A549 treated with DMSO at 1 μM for 4 hours (cell line): ENCODE measurements at places on chromosomes 4 and X. TPM values are rescaled to one million over a fixed set of nuclear protein-coding genes. Genes with fewer than 3 reads are reported as not detected.

JAKMIP1 gene
- 0.03 TPM in 1 of 5 replicates, not detected in the others for total RNA-seq

PRRG1 gene
- 6.6 to 9.3 TPM (median 7.4 TPM) in 5 replicates for total RNA-seq

POU3F4 gene
- not detected in 5 replicates for total RNA-seq

ZFYVE28 gene
- 1.3 to 2.7 TPM (median 2.4 TPM) in 5 replicates for total RNA-seq

EFHC2 gene
- total RNA-seq: 0.18 to 0.26 TPM (median 0.23 TPM) in 5 replicates

EVC2 gene
- 1.5 to 2.8 TPM (median 2.6 TPM) in 5 replicates for total RNA-seq

CTAG2 gene
- total RNA-seq: not detected in 5 replicates

KCNE5 gene
- total RNA-seq: 0.13 to 0.24 TPM (median 0.15 TPM) in 4 of 5 replicates, not detected in the other

VCX2 gene
- not detected in 5 replicates for total RNA-seq

AFP gene
- total RNA-seq: 1.7 to 2.6 TPM (median 1.9 TPM) in 5 replicates

RADX gene
- 0.03 to 0.07 TPM (median 0.05 TPM) in 4 of 5 replicates, not detected in the other for total RNA-seq

ALPK1 gene
- 1.6 to 2.8 TPM (median 2.2 TPM) in 5 replicates for total RNA-seq

FGD1 gene
- 5.8 to 9.9 TPM (median 7.7 TPM) in 5 replicates for total RNA-seq

DGAT2L6 gene
- not detected in 5 replicates for total RNA-seq

NAT8L gene
- total RNA-seq: 11.9 to 15.4 TPM (median 13.8 TPM) in 5 replicates

USP9X gene
- 27.4 to 38.5 TPM (median 33.4 TPM) in 5 replicates for total RNA-seq

SSX4B gene
- not detected in 5 replicates for total RNA-seq

TRPC3 gene
- 0.04 to 0.07 TPM in 2 of 5 replicates, not detected in the others for total RNA-seq

UNC5C gene
- total RNA-seq: 0.01 to 0.02 TPM in 2 of 5 replicates, not detected in the others
